Nucleus accumbens (tissue), 56 donors: ENCODE measurements at places on chromosomes 4 and X.

- no peak for DNase-seq
Measured at GRCh38 chrX:130841776-130842175, 61.2 kb downstream of the ENOX2 start.

DNA sequence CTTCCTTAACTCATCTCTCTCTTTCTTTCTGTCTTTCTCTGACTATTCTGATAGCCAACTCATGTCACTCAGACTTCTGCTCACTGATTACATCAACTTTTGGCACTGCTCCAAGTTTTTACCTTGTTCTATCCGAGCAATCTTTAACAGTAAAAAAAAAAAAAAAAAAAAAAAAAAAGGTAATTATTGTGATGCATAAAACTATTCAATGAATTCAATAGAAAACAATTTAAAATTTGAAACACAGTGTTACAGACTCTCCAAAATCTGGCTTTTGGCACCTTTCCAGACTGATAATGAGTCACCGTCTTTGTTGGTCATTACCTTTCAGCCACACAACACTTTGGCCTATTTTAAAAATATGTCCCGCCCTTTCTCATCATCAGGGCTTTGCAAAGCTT is 229.5 kb downstream of the GALNTL6 start:
- DNase-seq: no peak

GRCh38 chr4:48913346-48913745 is 6.8 kb upstream of the OCIAD2 start:
- DNase-seq: peak; percentile 33

GRCh38 chrX:26522501-26522900 is 306.5 kb downstream of the MAGEB5 start:
- DNase-seq: no peak

DNA sequence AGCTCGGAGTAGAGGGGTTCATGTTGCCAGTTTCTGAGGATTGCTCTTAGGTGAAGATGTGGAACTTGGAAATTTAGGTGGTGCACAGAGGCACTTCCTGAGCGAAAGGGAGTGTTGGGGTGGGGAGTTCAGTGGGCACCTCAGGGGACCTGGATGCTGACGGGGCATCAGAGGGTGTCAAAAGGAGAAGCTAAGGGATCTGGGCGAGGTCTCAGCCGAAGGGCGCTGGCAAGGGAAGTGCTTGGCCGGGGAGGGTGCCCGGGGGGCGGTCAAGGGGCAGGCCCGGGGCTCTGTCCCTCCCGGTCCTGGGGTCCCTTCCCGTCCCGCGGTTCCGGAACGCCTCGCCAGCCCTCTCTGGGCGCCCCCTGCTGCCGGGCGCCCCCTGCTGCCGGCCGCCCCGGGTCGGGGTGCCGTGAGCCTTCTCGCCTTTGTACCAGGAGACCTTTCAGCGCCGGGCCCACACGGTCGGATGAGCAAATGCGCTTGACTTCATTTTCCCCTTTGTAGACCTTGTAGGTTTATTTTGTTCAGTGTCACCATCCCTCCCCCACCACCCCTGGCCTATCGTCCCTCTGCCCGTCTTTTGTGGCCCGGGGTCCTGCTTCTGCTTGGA is 3.0 kb upstream of the PHOX2B start:
- DNase-seq: no peak

- DNase-seq: no peak
Measured at GRCh38 chr4:176090115-176090514, 24.5 kb downstream of the WDR17 start.

DNA sequence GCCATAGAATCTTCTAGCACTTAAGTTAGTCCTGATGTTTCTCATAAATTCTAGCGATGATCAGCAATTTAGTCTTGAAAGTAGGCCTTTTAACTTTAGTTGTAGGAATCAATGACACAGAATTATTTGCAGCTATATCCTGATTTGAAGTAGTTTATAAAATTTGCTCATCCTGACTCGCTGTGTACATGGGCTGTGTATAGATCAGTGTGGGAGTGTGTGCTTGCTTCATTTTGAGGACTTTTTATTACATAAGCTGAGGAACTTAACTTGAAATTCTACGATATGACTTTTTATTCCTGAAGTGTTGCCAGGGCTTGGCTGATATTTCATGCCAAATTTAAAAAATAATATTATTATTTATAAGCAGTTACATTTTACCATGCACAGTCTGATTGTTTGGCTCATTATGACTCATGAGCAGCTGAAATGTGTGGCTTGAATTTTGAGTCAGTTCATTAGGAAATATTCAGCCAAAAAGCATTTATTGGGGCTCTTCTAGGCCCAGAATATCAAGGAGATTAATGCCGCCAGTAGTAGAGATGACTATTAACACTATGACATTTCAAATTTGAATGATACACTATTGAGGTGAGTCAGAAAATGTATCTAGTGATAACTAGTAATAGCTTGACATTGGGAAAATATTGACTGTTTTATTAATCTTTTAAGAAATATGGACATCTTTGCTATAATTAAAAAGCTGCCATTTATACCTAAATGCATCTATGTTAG is 128.9 kb upstream of the LIMCH1 start:
- no peak for DNase-seq

DNA sequence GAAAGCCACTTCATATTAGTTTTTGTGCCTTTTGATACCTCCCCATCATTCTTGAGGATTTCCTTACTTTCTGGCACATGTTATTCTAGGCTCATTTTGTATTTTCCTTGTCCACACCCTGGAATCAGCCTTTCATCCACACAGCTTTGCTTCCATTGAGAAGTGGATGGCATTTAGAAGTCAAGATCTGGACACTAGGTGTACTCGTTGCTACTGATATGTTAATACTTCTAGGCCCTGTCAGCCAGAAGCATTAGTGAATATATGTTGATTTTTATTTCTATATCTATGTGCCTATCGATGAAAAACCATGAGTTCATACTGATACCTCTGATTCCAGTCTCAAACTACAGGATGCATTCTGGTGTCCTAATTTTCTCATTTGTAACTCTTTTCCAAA is 73.2 kb downstream of the ARHGAP24 start:
- no peak for DNase-seq

DNA sequence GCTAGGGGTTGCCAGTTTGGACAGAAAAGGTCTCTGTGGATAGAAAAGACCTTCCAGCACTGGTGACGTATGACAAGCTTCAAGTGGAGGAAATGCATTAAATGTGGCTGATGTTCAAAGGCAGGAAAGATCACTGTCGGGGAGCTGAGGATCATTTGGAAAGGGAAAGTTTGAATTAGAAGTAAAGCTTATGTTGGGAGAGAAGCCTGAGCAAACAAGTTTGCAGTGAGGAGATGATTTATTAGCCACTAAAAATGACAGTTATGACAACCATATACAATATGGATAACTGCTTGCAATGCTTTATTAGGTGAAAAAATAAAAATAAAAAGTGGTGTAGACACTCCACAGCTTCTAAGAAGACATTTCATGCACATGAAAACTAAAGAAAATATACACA is 135.3 kb upstream of the HS3ST1 start:
- DNase-seq: no peak

GRCh38 chrX:20594985-20595384 is 328.3 kb upstream of the RPS6KA3 start:
- DNase-seq: no peak

GRCh38 chrX:66221856-66222255 is 57.8 kb downstream of the HEPH start:
- DNase-seq: no peak

DNA sequence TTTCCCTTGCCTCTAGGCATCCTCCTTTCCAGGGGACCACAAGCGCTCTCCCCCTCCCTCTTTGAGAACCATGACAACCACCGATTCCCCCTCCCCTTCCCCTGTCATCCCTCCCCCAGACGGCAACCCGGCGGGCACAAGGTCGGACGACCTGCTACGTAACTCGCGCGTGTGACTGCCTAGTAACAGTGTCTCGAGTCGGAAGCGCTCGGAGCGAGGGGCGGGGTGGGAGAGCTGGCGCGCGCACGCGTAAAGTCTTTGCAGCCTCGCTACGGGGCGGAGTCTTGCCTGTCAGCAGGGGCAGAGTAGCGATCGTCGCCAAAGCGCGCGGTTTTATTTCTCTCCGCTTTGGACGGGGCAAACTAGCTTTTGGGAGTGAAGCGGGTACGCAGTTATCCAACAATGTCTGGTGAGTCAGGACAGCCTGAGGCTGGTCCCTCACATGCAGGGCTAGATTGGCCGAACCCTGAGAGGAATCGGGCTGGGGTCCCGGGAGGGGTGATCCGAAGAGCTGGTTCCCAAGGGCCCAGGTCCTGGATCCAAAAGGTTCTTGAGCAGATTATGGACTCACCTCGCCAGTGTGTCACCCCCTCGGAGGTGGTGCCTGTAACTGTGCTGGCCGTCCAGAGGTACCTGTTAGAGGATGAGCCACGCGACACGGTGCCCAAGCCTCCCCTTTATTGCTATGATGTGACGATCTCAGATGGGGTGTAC is at the start of gene RADX:
Gene RADX, plus strand, starts transcription at position 300 of the 714 bp plus-strand sequence. Its CDS starts 103 bp downstream, at position 403.
- DNase-seq: peak; percentile 61

DNA sequence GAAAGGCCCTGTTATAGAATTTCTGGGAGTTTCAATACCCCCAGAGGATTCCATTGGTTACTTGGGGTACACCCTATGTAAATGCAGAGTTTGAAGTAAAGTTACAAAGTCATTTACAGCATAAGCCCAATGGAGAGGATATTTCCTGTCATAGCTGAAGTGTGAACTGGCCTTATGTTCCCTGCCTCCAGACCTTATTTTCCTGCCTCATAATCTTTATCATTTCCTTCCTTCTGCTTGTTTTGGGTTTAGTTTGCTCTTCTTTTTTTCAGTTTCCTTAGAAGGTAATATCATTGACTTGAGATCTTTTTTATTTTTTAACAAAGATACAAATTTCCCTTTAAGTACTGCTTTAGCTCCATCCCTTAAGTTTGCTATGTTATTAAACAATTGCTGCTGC is 85.4 kb downstream of the PPEF1 start:
- no peak for DNase-seq

GRCh38 chr4:4950561-4951290 is 68.5 kb downstream of the CYTL1 start:
- DNase-seq: peak; percentile 26

DNA sequence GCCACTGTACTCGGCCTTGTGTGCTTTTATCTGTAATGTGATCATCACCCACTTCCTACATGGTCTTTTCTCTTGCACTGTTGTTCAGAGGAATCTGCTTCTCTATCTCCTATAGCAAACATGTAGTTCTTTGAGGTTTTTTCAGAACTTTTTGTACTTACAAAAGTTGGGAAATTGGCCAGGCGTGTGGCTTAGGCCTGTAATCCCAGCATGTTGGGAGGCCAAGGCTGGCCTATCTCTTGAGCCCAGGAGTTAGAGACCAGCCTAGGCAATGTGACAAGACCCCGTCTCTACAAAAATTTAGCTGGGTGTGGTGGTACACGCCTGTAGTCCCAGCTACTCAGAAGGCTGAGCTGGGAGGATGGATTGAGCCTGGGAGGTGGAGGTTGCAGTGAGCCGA is 30.4 kb downstream of the TAF1 start:
- DNase-seq: no peak

- no peak for DNase-seq
Measured at GRCh38 chr4:122632396-122633143, 11.7 kb upstream of the IL21 start.

- no peak for DNase-seq
Measured at GRCh38 chr4:27357283-27357682, 496.6 kb downstream of the STIM2 start.

- no peak for DNase-seq
Measured at GRCh38 chr4:188177997-188178675, 38.9 kb downstream of the TRIML1 start.

DNA sequence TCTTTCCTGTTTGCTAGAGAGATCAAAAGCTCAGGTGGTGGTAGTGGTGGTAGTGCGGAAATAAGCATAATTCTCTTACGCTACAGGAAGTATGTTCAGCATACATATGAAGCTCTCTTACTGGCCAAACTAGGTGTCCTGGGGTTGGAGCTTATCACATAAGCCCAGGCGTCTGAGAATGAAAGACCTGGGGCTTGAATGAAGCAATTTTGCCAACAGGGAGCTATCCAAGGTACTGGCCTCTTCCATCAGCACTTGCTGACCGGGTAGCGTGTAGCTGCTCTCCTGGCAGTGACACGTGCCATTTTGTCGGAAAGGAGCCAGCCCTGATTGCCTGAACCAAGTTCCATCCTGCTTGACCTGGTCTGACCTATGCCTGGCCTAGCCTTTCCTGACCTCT is 65.9 kb upstream of the HPF1 start:
- DNase-seq: no peak

DNA sequence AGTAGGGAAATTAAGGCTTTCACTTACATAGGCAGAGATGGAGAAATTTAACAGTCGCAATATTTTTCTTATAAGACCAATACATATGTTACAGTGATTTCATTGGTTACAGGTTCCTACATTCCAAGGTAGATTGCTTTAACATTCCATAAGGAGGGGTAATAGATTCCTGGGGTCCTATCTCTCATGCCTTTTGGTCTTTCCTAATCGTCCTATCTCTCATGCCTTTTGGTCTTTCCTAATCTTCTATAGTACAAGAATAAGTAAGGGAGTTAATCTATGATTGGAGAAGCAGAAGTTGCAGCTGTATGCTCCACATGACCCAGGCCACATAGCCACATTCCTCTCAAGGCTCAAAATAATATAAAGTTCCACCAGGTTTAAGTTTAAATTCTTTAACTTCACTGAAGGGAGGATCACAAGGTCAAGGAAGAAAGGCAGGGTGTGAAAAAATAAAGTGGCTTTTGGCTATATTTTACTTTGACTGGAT is 285.0 kb upstream of the BOD1L1 start:
- no peak for DNase-seq

- no peak for DNase-seq
Measured at GRCh38 chr4:13160920-13161319, 323.2 kb downstream of the RAB28 start.

DNA sequence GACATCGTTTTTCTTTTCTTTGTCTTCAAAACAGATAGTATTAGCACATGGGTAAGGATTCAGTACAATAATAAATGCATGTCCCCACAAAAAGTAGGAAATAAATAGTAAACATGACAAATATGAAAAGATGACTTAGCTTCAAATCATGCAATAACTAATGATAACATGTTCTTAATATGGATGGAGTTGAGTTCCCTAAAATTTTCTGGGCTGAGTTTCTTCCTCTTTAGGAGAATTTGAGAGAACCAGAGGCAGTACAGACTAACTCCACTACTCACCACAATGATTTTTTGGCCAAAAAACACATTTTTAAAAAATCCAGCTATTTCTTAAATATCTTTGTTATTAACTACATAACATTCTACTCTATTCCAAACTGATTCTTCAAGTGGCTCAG is 432.3 kb upstream of the HS3ST1 start:
- no peak for DNase-seq

GRCh38 chr4:55367084-55367722 is 21.2 kb downstream of the SRD5A3 start:
- DNase-seq: no peak

- no peak for DNase-seq
Measured at GRCh38 chr4:182348779-182349326, 105.7 kb downstream of the TENM3 start.

GRCh38 chrX:79107891-79108718 is 36.4 kb upstream of the GPR174 start:
- DNase-seq: no peak

DNA sequence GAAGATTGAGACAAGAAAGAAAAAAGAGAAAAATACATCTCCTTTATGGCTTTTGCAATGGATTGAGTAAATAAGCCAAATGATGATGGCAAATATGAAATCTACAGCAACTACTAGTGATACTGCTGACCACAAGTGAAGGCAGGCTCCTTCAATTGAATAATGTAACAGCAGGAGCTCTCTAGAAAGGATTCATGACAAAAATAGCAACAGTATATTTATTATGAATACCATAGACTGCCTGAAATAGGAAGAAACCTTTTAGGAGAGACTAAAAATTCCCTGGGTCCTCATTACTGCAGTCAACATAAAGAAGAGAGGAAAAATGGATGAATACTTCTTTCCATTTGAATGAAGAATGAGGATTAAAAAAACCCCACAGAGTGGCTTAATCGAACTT is 306.8 kb upstream of the ANXA10 start:
- DNase-seq: no peak

GRCh38 chr4:25884031-25884782 is 21.4 kb upstream of the SEL1L3 start:
- DNase-seq: no peak
